ENCODE measurements at places on chromosomes 16 and 17.

- no peak for DNase-seq
Observed at GRCh38 chr17:60102632-60103096, 23.9 kb upstream of the HEATR6 start.

DNA sequence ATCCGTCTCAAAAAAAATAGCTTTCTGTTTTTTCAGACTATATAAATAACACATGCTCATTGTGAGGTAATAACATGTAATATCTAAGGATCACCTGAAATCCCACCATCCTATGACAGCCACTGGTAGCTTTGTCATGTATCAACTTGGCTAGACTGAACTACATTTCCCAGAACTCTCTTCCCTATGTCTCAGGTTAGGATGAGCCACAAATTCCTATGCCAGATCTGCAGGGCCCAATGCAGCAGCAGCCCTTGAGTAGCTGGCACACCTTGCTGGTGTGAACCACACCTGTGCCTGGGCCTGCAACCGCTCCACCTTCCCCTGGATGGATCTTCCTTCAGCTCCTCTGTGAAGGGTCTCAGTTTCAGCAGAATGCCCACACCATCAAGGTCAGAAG is 28.1 kb downstream of the OGFOD1 start:
- DNase-seq, result no peak

DNA sequence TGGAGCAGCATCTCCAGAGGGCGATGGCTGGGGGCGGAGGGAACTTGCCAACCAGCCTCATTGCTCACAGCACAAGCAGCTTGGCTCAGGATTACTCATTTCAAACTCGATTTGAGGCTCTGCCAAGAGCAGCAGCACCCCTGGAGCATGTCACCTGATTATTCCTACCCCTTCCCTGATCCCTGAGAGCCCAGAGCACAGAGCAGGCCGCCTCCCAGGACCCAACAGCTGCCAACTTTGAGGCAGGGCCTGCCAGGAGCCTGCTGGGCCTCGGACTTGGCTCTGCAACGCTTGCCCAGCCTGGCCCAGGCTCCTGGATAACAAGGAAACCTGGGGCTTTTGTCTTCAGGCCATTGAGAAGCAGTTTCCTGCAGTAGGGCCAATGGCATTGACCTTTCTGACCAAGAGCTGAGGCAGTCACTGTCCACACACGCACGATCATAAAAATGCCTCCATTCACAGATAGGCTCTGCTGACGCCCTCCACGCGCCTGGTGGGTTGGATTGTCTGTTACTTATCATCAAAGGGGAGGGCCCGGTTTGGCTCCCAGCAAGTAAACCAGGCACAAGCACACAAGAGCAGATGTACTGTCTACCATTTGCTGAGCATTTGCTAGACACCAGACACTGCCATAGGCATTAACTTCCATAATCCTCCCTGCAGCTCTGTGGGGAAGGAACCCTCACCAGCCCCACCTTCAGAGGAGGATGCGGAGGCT is 406.6 kb upstream of the EEF2KMT start:
- DNase-seq, result no peak

- no peak for DNase-seq
Observed at GRCh38 chr16:87550495-87550961, 51.8 kb upstream of the JPH3 start.

GRCh38 chr17:50051606-50052005 is 4.3 kb upstream of the ITGA3 start:
- no peak for DNase-seq

DNA sequence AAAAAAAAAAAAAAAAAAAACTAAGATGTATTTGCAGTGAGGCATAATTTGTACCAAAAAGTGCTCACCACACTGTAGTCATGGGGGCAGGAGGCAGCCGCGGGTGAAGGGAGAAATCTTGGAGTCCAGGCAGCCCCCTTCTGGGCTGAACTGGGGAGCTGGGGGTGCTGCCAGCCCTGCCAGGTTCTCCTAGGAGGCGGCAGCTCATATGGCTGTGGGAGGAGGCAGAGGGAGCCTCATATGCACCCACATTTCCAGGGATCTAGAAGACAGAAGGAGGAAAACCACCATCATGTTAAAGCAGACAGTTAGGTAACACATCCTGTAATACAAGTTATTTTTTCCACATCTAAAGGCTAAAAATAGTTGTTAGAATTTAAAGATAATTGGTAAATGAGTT is 16.3 kb downstream of the MAPT start:
- no peak for DNase-seq

GRCh38 chr17:44257815-44258760 is 9.8 kb downstream of the SLC4A1 start:
- DNase-seq, result no peak

- DNase-seq, result no peak
Observed at GRCh38 chr17:77006971-77007649, 133.7 kb upstream of the SEC14L1 start.

GRCh38 chr17:19958023-19958422 is 19.6 kb downstream of the AKAP10 start:
- peak; percentile 46 for DNase-seq

- DNase-seq, result no peak
Observed at GRCh38 chr17:18066866-18067265, 20.9 kb upstream of the DRG2 start.

GRCh38 chr16:54397190-54397835 is 110.7 kb upstream of the IRX3 start:
- DNase-seq, result no peak

DNA sequence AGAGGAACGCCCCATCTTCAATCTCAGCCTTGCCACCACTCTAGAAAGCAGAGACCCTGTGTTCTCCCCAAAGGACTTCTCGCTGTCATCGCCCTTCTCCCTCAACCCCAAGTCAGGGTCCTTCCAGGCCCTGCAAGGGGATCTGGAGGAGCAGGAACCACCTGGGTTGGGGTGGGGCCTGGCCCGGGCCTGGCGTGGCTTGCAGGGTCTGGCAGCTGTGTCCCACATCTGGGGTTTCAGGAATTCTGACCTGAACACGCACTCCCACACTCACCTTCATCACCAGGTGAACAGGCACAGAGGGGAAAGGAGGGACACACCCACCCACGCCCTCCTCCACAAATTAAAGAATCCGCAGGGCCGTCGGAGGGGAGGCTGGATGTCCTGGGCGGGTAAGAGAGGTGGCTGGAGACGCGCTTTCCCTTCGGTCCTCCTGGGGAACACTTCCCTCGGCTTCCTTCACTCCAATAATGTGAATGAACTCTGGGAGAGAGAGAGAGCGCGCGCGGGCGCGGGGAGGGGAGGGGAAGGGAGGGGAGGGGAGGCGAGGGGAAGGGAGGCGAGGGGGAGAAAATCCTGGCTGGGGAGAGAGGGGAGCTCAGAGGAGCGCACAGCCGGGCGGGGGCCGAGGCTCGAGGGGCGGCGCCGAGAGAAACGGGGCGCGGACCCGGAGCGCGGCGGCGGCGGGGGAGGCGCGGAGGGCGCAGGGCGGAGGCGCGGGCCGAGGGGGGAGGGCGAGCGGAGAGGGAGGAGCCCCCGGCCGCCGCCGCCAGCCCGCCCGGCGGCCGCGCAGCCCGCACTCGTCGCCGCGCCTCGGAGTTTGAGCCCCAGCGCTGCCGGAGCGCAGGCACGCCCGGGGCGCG is at the start of gene CACNG4:
CACNG4 (plus strand) TSS at position 799 of the 863 bp plus-strand sequence. CDS start 205 bp downstream, outside the sequence.
- no peak for DNase-seq
